ENCODE measurements at places on chromosomes 2 and 18.

GRCh38 chr2:240469239-240469636 lies 33.8 kb downstream of the GPC1 start:
- no peak for DNase-seq

DNA sequence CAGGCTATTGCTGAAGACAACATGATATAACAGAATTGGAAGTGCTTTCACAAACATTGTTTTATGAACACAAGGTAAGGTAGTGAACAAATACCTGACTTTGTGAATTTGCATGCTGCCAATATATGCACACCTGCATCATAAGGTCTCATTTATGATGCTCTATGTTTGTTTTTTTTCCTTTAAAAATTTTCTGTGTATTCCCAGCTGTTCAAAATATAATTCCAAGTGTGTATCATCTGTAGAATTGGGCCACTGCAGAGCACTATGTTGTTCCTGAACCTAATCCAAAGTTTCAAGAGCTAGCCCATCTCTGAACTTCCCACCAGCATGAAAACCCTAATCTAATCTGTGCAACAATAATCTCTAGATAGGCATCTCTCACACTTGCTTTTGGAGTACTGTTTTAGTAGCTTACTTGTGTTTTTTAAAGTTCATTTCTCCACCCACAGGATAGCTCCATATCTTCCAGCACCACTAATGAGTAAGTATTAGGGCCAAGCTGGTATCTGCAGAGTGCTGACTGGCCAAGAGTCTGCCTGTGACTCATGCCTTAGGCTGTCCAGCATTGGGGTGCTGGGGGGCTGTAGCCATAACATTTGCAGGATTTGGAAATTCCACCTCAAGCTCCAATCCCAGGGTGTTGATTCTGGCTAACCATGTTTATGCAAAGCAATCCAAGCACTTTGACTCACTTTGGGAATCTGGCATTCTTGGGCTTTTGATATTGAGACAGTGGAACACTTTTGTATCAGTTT lies 208.2 kb upstream of the REV1 start:
- DNase-seq = no peak

GRCh38 chr2:198383392-198383791 lies 579.0 kb downstream of the PLCL1 start:
- DNase-seq = no peak

DNA sequence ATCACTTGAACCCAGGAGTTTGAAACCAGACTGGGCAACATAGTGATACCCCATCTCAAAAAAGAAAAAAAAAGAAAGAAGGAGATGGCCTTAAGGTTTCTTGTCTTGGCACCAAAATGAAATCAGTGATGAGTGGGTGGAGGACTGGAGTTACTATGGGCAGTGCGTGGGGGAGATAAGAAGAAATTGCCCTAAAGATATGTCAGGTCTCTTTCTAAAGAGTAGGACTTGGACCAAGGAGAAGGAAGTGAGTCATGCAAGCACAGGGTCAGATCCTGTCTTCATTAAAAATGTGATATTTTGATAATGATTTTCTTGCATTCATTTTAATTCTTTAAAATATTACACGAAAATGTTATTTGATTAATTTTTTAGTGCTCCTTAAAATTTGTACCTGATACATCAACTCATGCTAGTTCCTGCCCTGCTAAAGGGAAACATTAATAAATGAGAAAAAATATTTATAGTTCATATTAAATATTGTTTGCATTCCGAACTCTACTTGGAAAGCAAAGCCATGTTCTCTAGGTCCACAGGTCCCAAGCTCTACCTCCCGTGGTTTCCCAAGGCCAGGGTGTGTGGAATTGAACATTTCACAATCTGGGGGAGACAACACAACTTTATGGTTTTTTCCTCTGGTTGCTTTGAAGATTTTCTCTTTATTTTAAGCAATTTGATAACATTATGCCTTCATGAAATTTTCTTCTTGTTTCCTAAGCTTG lies 62.6 kb upstream of the CTLA4 start:
- DNase-seq = no peak

DNA sequence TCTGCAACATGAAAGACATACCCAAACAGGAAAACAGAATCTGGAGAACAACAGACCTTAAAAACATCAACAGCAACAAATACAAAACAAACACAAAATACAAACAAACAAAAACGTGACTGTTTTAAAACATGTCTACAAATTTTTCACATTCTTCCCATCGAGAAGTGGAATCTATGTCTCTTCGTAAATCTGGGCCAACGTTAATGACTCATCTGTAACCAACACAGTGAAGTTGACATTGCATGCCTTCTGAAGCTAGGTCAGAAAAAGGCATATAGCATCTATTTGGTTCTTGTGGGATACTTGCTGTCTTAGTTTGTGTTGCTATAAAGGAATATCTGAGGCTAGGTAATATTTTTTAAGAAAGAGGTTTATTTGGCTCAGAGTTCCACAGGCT lies 269.0 kb upstream of the FBXO11 start:
- no peak for DNase-seq

- no peak for DNase-seq
Measured at GRCh38 chr2:138997856-138998517, 217.8 kb upstream of the NXPH2 start.

DNA sequence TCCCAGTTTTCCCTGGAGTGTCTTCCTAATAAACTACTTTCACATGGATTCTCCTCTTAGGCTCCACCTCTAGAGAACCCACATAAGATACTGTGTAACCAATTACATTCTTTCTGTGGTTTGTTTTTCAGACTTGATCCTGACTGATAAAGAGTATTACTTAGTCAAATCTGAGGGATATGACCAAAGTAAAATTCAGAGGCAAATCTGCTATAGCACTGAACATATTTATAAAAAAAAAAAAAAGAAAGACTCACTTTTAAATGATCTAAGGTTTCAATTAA lies 13.9 kb downstream of the CKAP2L start:
- no peak for DNase-seq

- DNase-seq = no peak
Measured at GRCh38 chr2:157192445-157193423, 64.8 kb upstream of the GALNT5 start.

DNA sequence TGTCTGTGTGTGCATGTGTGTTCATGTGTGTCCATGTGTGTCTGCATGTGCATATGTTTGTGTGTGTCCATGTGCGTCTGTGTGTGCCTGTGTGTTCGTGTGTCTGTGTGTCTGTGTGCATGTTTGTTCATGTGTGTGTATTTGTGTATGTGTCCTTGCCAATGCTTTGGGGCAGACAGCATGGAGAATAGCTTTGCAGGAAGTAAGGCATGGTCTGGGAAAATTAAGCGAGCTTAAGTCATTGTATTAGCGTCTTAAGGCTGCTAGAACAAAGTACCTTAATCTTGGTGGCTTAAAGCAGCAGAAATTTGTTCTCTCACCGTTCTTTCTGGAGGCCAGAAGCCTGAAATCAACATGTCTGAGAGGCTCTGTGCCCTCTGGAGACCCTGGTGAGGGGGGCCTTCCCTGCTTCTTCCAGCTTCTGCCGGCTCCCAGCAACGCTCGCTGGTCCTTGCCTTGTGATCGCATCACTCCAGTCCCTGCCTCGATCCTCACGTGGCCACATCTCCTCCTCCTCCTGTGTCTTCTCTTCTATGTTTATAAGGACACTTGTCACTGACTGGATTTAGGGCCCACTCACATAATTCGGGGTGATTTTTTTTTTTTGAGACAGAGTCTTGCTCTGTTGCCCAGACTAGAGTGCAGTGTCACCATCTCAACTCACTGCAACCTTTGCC lies 3.8 kb downstream of the NEU2 start:
- no peak for DNase-seq

DNA sequence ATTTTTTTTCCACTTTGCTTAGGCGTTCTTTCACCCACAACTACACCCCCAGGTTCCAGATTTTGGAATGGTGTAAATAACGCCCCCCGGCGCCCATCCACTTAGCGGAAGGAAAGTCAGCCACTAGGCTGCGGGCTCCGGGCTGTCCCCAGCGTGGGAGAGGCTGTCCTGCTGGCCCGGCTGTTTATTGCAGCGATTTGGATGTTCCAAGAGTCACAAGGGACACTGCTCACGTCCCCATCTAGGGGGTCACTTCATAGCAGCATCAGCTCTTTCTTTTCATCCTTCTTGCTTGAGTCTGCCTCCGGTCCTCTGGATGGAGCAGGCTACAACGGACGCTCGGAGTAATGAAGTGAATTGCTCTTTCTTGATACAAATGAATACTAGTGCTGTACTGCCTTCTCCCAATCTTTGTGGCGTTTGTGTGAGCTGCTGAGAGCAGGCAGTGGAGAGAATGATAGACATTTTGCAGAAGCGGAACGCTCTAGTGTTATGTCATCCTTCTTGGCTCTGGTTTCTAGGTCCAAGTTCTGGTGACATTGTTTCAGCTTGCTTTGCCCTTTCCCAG lies 50.7 kb upstream of the PAIP2B start:
- no peak for DNase-seq

DNA sequence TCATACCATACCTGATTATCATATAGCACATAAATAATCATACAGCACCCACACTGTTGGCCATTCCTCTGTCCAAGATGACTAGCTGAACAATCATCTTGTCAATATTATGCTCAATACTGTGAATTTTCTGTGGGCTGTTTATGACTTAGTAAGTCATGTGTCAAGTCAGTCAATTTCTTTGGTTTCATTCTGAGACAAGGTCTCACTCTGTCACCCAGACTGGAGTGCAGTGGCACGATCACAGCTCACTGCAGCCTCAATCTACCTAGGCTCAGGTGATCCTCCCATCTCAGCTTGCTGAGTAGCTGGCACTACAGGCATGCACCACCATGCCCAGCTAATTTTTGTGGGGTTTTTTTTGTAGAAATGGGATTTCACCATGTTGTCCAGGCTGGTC lies 5.7 kb downstream of the MCM6 start:
- no peak for DNase-seq

DNA sequence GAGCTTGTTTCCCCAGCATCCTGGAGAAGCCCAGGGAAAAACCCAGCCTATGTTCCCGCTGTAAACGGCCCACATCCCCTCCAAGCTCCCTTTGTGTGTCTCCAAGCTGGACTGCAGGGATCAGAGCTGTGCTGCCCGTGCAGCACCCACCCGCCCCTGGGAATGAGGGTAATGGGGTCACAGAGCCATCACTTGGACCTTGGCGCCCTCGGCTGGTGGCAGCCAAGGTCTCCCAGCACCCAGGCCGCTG lies 670 bp upstream of the INPP5D start:
- DNase-seq = no peak

- DNase-seq = no peak
Measured at GRCh38 chr18:48639772-48640432, 101.1 kb downstream of the CTIF start.

GRCh38 chr2:134244587-134244986 lies 9.3 kb upstream of the MGAT5 start:
- no peak for DNase-seq

GRCh38 chr2:61011678-61012077 lies 5.8 kb upstream of the PEX13 start:
- no peak for DNase-seq

GRCh38 chr2:69221960-69222751 lies 164.9 kb downstream of the GFPT1 start:
- DNase-seq = no peak

- DNase-seq = no peak
Measured at GRCh38 chr2:26637811-26638310, 3.3 kb downstream of the CIB4 start.

DNA sequence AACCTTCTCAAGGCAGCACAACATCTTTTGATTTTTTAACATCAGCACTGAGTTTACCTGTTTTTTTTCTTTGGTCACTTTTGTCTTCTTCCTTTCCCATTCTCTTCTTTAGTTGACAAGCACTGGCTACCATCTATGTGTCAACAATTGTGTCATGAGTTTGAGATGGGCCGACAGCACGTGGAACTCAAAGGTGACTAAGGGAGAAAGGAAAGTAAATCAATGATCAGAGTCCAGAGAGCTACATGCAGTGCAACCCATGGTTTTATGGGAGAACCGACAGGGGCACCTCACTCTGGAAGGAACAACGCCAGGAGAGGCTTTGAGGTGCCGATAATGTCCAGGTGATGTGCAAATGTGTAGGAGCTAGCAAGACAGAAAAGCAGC lies 755.5 kb downstream of the RNF144A start:
- DNase-seq = no peak

DNA sequence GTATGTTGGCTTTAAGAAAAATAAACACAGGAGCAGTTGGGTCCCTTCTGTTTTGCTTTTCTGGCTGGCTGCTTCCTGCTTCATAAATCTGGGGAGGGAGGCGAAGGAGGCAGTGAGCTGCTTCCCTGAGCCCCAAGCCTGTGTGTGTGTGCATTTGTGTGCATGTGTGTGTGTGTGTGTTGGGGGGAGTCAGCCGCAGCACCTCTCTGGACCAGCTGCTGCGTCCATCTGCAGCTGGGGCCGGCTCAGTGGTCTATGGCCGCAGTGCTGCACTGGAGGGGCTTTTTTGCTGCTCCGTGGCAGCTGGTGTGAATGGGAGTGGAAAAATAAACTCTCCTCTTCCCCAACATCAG lies 192.3 kb downstream of the RNF144A start:
- DNase-seq = no peak

- DNase-seq = no peak
Measured at GRCh38 chr2:3341336-3341735, 36.3 kb downstream of the EIPR1 start.

GRCh38 chr2:223952280-223952968 lies 4.8 kb upstream of the MRPL44 start:
- no peak for DNase-seq

DNA sequence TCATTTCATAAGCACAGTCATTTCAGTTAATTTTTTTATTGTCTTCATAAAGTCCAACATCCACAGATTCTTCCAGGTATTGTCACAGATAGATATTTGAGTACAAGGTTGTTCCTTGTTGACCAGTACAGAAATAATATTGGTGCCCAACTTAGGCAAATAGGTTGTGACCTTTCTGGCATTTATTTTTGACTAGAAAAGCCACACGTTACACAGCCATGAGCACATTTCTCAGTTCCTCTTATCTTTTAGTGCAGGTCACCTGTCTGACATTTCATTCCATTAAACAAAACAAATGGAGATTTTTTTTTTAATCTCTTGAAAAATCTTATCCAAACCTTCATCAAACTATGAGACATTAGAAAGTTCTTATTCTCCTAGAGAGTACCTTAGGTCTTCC lies 428.8 kb downstream of the ZNF521 start:
- DNase-seq = no peak

GRCh38 chr2:128187032-128187654 lies 96.1 kb downstream of the UGGT1 start:
- no peak for DNase-seq

GRCh38 chr2:85711578-85712060 lies 17.5 kb downstream of the GNLY start:
- DNase-seq = no peak

- DNase-seq = no peak
Measured at GRCh38 chr2:20612925-20613916, 37.7 kb downstream of the HS1BP3 start.

GRCh38 chr2:149213764-149214493 lies 116.5 kb upstream of the LYPD6 start:
- no peak for DNase-seq

- no peak for DNase-seq
Measured at GRCh38 chr2:227395556-227395955, 7.8 kb upstream of the SCYGR1 start.

Data from stimulated activated CD4-positive, alpha-beta T cell treated with anti-CD3 and anti-CD28 coated beads, Interleukin-1b, Interleukin-23, amount 100 ng/mL, for 1 hour (primary cell).